Tongue (tissue), 3 donors: ENCODE measurements at places on chromosomes 3 and 15. TPM values are rescaled to one million over a fixed set of nuclear protein-coding genes. Genes with fewer than 3 reads are reported as not detected.

The CPN2 gene
- not detected for total RNA-seq

The GALNT15 gene
- total RNA-seq = 5.5 TPM

The SYNPR gene
- total RNA-seq = not detected

The KBTBD8 gene
- total RNA-seq = 1.6 TPM

The KLHL6 gene
- 4.2 TPM for total RNA-seq

The ZCWPW2 gene
- 1.0 TPM for total RNA-seq

The RBPMS2 gene
- total RNA-seq = 0.41 TPM

The CPNE9 gene
- not detected for total RNA-seq

The MORC1 gene
- total RNA-seq = not detected

The DUOXA2 gene
- total RNA-seq = 1.2 TPM

The COLQ gene
- total RNA-seq = 12.1 TPM

The TMEM207 gene
- not detected for total RNA-seq

The C2CD4A gene
- total RNA-seq = not detected

The EFCAB12 gene
- total RNA-seq = not detected

The ERC2 gene
- total RNA-seq = 3.4 TPM

The GUCA1C gene
- not detected for total RNA-seq

The RTP1 gene
- 1.0 TPM for total RNA-seq

The VIPR1 gene
- total RNA-seq = 18.7 TPM

The PEX11A gene
- total RNA-seq = 9.3 TPM

The ZNF770 gene
- total RNA-seq = 48.5 TPM

The DNAJC13 gene
- 67.9 TPM for total RNA-seq

The TAMM41 gene
- 12.6 TPM for total RNA-seq

The LOXL1 gene
- 18.9 TPM for total RNA-seq
